Activated CD4-positive, alpha-beta T cell treated with anti-CD3 and anti-CD28 coated beads for 1 hour (primary cell): ENCODE measurements at places on chromosomes 4 and X.

DNA sequence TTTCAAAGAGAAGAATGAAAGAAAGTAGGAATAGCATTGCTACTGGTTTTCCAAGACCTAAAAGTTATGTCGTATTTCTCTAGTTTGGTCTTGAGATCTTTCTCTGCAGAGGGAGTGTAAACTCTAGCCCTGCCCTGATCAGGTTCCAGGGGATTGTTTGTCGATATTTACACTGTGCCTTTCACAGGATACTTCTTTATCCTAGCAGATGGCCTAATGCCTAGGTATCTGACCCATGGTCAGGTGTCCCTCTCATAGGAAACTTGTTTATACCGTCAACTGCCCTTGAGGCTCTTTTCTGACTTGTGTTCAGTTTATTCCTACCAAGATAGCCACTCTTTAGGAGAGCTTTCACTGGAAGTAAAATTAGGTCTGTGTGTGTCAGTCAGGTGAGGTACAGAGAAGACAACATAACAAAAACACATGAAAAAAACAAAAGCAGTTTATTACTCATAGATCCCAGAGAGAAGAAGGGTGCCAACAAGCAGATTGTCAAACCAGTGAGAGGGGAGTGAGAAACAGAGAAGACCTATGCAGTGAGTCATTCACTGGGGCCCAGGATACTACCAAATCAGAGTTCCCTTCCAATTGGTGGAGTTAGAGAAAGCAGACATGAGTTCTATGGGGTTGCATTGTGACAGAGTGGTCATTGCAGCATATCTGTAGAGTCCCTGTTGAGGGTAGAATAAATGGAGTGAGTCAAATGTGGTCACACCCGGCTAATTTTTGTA, 40.6 kb upstream of the THOC2 start:
- no peak for DNase-seq

- no peak for DNase-seq
Measured at GRCh38 chrX:113950081-113950678, 633.7 kb upstream of the HTR2C start.

DNA sequence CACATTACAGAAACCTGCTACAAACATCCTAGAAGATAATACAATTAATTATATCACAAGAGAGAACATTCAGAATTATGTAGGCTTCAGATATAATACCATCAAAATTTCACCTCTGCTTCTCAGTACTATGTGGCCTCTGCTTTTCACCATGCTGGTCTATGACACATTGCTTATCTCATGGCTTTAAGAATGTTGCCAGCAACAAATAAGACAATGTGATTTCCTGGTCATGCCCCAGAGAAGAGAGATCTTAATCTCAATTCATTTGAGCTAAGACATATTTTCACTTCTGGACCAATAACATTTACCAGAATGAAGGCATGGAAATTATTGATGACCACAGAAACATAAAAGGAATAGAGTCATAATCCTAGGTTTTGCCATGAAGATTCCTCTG, 1233.4 kb upstream of the ADGRL3 start:
- no peak for DNase-seq

GRCh38 chr4:63296773-63297172, 1112.5 kb downstream of the TECRL start:
- no peak for DNase-seq
